ENCODE measurements at places on chromosomes 12 and 14. TPM values are rescaled to one million over a fixed set of nuclear protein-coding genes. Genes with fewer than 3 reads are reported as not detected.

SLC24A4 gene
- total RNA-seq = 0.48 TPM

DNA sequence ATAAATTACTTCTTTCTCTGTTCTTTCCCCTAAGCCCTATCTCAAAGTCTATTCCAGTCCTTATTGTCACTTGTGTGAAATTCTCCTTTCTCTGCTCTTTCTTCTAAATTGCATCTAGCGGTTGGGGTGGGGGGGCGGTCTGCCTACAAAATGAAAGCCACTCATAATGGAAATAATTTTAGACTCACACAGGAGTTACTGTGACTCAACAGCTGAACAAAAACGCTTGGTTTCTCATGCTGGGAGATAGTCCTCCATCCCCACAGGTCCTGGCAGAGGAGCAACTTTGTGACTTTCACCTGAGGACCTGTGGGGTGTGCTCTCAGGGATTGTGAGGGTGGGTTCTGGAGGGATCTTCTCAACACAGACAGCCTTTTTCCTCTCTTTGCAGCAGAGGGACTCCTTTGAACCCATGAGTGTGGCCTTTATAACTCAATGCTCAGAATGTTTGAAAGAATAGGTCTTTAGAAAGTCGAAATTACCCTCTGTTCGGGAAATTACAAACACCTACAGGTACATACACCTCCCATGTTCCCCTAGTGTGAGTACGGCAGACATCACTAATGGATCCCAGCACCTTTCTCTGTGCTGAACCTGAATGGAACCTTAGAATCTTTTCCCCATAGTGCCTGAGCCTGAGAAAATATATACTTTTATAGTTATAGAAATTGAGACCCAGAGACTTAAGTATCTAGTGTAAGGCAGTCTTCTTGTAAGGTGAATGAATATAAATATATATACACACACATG lies 109.7 kb downstream of the CHST11 start:
- peaks cover 11% of the 10 kb centered on the region for H3K4me1 ChIP-seq
- H3K36me3 ChIP-seq = no peaks in the 10 kb centered on the region
- no peak overlapping the region for H3K4me3 ChIP-seq
- no peak overlapping the region for H3K27ac ChIP-seq
- H3K27me3 ChIP-seq = no peaks in the 10 kb centered on the region
- DNase-seq = no peak

DNA sequence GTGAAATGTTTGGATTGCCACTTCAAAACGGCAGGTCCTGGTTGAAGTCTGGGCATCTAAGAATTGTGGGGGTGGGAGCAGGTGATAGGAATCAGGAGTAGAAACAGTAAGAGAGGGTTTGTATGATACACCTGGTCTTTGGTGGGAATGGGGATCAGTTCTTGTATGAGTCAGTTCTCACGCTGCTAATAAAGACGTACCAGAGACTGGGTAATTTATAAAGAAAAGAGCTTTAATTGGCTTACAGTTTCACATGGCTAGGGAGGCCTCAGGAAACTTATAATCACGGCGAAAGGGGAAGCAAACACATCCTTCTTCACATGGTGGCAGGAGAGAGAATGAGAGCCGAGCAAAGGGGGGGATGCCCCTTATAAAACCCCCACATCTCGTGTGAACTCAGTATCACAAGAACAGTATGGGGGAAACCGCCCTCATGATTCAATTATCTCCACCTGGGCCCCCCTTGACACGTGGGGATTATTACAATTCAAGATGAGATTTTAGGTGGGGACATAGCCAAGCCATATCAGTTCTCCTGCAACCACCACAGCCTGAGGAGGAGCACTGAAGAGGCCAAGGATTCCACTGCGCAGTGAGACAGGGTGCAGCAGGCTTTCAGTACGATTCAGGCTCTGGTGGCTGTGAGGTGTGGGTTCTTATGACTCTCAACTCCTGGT lies 52.1 kb downstream of the DRAM1 start:
- no peak for DNase-seq
- H3K36me3 ChIP-seq = no peaks in the 10 kb centered on the region
- H3K27ac ChIP-seq = no peak overlapping the region
- no peaks in the 10 kb centered on the region for H3K4me1 ChIP-seq
- H3K4me3 ChIP-seq = no peak overlapping the region

DNA sequence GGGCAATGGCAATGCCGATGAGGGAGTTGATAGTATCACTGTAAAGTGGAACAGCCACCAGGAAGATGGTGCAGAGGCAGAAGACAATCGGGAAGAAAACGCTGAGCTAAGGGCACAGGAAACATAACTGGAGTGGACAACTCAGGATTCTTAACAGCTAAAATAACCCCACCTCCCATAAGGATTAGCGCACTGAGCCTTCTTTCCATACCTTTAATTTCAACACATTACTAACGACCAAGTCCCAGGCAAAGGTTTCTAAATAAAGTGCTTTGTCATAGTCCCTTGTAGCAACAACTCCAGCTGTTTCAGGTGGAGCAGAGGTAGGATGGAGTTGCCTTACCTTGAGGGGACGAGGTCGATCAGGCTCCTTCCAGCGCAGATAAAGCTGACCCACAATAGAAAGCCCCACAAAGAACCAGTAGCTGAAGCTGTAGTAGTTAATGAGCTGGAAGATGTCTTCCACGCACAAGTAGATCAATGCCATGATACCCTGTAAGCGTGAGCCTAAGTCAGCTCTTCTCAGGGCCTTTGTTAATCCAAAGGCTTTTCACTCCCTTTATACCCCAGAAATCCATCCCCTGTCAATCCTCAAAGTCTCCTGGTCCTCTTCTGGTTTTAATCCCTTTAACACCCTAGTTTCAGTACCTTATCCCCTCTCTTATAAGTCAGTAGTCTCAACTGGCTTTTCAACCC lies 7.7 kb downstream of the OXA1L start:
- H3K27ac ChIP-seq = no peak overlapping the region
- H3K4me1 ChIP-seq = no peaks in the 10 kb centered on the region
- H3K27me3 ChIP-seq = no peaks in the 10 kb centered on the region
- H3K4me3 ChIP-seq = no peak overlapping the region

GRCh38 chr14:82003426-82003825 lies 469.8 kb upstream of the SEL1L start:
- no peak for DNase-seq
- no peaks in the 10 kb centered on the region for H3K36me3 ChIP-seq
- no peak overlapping the region for H3K27ac ChIP-seq
- H3K4me1 ChIP-seq = no peaks in the 10 kb centered on the region
- no peak overlapping the region for H3K4me3 ChIP-seq

DNA sequence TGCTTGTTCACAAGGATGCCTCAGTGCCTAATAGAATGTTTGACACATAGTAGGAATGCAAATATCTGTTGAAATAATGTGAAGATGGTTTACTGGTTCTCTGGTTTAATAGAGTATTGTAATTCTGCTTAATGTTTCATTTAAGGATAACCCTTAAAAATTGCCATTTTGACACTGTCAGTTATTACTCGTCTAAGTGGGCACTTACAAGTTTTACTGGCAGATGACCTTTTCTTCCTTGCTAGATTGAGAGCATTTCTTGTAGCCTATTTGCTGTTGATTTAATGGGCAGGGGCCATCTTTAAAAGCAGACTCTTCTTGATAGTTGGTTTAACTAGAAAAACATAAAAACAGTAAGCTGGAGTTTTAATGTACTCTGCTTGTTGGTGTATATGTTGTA lies 1.9 kb downstream of the TMEM263 start:
- no peak overlapping the region for H3K4me3 ChIP-seq
- peaks cover 9% of the 10 kb centered on the region for H3K4me1 ChIP-seq
- no peaks in the 10 kb centered on the region for H3K36me3 ChIP-seq
- DNase-seq = no peak
- no peaks in the 10 kb centered on the region for H3K27me3 ChIP-seq

DNA sequence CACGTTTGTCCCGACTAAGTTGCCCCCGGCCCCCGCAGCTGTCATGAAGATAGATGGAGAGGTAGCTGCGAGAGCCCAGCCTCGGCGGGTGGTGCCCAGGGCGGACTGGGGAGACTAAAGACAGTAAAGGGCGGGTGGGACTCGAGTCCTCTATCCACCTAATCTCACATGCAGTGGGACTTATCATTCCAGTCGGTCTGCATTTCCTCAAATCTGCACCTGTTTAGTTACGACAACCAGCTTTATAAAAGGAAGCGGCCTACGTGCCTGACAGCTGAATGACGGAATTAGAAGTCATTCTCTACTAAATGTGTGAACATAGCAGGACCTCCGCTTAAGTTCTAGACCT lies 109.8 kb upstream of the EGLN3 start:
- peak overlapping the region; percentile 28 for H3K4me3 ChIP-seq
- H3K27ac ChIP-seq = peak overlapping the region; percentile 88
- peaks cover 6% of the 10 kb centered on the region for H3K4me1 ChIP-seq

DNA sequence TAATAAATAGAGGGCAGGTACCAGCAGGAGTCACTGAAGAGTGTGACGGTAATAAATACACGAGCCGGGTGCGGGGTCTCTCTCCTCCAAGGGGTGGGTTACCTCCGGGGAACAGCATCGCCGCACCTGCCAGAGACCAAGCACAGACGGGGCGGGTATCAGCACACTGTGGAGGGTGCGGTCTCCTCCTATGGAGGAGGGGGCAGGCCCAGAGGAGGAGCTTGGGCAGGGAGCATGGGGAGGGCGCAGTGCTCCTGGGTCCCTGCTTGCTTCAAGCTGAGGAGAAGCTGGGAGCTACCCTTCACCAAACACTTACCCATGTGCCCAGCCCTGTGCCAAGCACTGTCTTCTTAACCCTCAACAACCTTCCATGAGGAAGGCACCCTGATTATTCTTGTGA lies 12.8 kb downstream of the PGF start:
- no peak for DNase-seq
- H3K27me3 ChIP-seq = no peaks in the 10 kb centered on the region
- H3K4me3 ChIP-seq = no peak overlapping the region
- H3K27ac ChIP-seq = peak overlapping the region; percentile 84
- H3K36me3 ChIP-seq = no peaks in the 10 kb centered on the region
- peaks cover 36% of the 10 kb centered on the region for H3K4me1 ChIP-seq
